ENCODE measurements at places on chromosomes 5 and 9.

- no peak for DNase-seq
Measured at GRCh38 chr5:132981288-132981687, 17.9 kb upstream of the AFF4 start.

DNA sequence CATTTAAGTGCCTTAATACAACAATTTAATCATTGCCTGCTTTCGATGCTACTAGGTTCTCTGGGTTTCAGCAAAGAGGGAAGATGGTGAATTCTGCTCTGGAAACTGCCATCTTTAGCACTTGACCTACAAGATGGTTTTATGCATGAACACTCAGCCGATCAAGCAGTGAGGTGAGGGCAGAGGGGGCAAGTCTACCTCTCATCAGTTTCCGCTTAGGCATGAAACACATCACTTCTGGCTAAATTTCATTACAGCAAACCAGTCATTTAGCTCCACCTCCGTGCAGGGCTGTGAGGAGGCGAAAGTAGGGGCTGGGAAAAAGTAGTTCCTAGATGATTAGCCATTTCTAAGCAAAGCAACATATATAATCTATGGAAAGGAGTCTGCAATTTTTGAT is 1018.0 kb downstream of the CDH18 start:
- no peak for DNase-seq

GRCh38 chr5:128782446-128782845 is 182.8 kb upstream of the SLC27A6 start:
- peak; percentile 21 for DNase-seq

- no peak for DNase-seq
Measured at GRCh38 chr9:118693645-118694044, 675.6 kb downstream of the BRINP1 start.

DNA sequence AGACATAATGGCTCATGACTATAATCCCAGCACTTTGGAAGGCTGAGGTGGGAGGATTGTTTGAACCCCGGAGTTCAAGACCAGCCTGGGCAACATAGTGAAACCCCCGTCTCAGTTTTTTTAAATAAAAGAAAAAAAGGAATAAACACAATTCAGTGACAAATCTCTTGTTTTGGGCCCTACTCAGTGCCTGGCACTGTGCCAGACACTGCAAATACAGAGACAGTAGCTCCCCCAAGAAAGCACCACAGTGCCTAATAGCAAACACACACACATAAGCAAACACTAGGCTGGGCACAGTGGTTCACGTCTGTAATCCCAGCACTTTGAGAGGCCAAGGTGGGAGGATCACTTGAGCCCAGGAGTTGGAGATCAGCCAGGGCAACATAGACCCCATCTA is 49.7 kb upstream of the GRHPR start:
- no peak for DNase-seq

DNA sequence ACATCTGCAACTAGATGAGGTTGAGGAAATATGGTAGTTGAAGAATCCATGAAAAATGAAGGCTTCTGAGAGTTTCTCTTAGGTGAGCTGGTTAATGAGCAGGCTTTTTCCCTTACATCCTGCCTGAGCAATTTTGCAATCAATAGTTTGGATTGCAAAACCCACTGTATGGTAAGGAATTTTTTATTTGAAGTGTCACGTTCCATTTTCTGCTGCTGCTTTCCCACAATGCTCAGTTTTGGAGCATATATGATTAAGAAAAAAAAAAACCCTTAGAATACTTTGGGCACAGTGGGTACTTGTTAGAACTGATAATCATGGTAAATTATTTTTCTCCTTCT is 144.2 kb downstream of the PCSK1 start:
- DNase-seq = no peak

- no peak for DNase-seq
Measured at GRCh38 chr9:98129451-98129881, 10.4 kb upstream of the TRIM14 start.

- no peak for DNase-seq
Measured at GRCh38 chr5:168608821-168609220, 29.7 kb upstream of the PANK3 start.

GRCh38 chr5:155954701-155955445 is 372.1 kb upstream of the SGCD start:
- no peak for DNase-seq

DNA sequence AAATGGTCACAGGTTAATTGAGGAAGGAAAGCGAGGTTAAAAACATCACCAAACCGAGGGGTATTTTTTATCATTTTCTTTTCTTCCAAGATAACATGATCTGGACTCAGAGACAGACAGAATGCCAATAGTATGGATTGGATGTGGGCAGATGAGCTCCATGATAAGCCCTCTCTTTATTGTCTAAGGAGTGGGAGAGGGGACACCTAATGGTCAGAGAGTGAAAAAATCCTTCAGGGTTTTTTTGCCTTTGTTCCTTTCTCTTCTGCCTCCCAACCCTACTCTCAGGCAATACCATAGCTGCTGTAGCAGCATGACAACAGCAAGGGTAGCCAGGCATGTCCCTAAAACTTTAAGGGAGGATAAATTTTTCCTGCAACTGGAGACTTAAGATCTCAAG is 94.7 kb downstream of the DIRAS2 start:
- no peak for DNase-seq

DNA sequence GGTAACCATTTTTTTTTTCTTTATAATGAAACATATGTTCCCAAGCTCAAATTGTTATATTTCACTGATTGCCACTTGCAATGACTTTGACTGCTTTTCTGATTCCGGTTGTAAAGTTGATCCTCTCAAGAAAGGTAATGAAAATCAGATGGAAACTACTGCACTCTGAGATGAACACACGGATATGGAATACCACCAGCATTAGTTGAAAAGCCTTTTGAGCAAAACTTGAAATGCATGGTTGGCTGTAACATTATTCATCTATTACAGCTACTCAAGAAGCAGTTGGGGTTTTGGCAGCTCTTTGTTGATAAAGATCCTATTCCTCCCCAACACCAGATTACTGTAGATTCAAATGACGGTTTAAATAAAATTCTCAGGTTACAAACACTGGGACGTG is 591.6 kb upstream of the DMAC1 start:
- DNase-seq = no peak

- no peak for DNase-seq
Measured at GRCh38 chr5:96679293-96679692, 17.1 kb downstream of the CAST start.

DNA sequence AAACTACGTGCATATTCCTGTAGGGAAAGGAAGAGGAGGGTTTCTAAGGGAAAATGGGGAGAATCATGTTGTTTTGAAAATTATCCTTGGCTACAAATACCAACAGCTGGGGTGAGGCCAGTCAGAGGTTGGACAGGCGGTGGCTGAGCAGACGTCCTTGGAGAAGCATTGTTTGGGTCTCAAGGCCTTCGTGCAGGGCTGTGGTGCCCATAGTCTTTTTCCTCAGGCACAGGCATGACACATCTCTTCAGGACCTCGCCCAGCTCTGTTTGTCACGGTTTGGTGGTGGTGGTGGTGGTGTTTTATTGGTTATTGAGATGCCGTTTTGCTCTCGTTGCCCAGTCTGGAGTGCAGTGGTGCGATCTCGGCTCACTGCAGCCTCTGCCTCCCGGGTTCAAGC is 27.8 kb upstream of the EGFL7 start:
- DNase-seq = no peak

DNA sequence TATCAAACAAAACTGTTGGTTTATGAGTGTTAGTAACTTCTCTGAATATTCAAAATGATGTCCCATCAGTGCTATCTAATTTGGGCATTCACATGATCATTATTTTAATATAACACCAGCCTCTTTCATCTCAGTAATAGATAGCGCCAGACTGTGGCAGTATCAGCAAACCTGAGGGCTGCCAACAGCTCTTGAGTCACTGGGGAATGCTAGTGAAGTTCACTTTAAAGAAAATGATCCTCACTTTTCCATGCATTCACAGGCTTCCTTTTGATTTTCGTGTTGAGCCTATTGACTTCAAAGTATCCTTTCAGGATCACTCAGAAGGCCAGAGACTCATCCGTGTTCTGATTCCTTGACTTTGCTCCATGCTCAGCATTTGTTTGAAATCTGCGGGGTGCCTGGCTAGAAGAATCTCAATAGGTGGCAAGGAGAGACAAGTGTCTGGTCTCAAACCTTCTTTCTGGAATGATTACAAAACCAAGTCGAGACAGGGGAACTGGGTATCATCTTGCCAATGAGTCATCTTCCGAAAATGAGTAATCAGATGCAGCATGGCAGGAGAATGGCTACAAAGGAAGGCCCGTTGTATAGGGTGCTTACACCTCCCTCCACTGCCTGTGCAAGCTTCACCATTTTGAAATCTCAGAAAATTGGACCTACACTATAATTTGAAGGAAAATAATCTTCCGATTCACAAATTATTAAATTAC is 509.1 kb downstream of the RASEF start:
- no peak for DNase-seq

DNA sequence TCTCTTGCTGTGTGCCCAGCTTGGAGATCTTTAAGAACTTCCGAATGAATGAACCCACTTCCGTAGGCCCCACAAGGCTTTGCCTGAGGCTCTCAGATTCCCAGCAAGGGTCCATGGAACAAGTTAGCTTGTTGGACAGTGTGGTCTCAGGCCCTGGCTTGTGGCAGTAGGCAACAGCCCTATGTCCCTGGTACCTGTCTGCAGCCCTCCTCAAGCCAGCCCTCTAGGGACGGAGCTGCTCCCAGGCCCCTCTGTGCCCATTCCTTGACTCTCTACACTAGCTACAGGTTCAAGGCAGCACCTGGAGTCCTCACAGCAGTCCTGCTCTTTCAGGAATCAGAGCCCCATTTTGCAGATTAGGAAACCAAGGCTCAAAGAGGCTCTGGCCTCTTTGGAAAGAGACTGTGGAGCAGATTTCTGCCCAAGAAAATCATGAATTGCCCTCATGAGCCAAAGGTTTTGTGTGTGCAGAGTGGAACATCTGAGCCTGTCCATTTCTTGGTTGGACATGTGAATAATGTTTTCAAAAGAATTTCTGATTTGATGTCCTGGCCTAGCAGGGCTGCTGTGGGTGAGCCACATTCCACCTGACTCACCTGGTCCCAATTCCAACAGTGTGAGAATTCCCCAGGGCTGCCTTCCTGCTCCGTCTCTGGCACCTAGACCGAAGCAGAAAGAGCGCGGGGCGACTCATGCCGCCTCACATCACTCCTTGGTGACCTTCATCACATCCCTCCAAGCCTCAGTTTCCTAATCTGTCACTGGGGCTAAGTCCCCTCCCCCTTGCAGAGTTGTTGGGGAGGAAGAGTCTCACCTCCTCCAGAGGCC is 131.7 kb downstream of the BARX1 start:
- DNase-seq = no peak

DNA sequence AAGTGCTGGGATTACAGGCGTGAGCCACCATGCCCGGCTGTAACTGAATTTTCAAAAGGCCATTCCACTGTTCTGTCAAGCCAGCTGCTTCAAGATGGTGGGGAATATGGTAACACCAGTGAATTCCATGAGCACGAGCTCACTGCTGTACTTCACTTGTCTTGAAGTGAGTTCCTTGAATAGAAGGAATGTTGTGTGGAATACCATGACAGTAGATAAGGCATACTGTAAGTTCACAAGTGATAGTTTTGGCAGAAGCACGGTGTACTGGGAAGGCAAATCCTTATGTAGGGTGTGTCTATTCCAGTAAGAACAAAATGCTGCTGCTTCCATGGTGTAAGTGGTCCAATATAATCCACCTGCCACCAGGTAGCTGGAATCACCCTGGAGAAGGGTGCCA is 6.6 kb upstream of the PRXL2C start:
- DNase-seq = no peak

DNA sequence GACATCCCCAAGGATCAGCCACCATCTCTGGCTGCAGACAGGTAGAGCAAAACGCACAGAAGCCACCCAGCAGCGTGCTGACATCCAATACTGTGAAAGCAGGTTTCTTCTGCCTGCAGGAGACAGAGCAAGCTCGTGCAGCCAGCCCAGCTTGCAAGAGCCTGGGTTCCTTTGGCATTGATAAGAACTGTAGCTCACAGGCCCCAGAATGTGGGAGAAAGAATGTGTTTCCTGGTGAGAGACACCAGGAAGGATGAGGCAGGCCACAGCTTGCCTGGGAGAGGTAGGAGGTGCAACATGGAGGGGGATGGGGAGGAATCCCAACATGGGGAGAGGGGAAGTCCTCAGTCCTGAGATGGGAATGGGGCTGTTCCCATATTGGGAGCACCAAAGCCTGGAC is 34.0 kb upstream of the ARAP3 start:
- DNase-seq = no peak

- peak; percentile 5 for DNase-seq
Measured at GRCh38 chr9:136180586-136180985, 24.3 kb downstream of the LHX3 start.

Data from BE2C (cell line).